ENCODE measurements at places on chromosomes 4 and X.

GRCh38 chr4:113028074-113028473 is 21.4 kb upstream of the ANK2 start:
- DNase-seq = no peak

GRCh38 chrX:48935301-48935670 is 16.5 kb upstream of the PIM2 start:
- DNase-seq = no peak

- DNase-seq = no peak
Observed at GRCh38 chr4:3462321-3462789, 751 bp upstream of the DOK7 start.

GRCh38 chr4:166422475-166422874 is 549.4 kb downstream of the TLL1 start:
- DNase-seq = no peak

DNA sequence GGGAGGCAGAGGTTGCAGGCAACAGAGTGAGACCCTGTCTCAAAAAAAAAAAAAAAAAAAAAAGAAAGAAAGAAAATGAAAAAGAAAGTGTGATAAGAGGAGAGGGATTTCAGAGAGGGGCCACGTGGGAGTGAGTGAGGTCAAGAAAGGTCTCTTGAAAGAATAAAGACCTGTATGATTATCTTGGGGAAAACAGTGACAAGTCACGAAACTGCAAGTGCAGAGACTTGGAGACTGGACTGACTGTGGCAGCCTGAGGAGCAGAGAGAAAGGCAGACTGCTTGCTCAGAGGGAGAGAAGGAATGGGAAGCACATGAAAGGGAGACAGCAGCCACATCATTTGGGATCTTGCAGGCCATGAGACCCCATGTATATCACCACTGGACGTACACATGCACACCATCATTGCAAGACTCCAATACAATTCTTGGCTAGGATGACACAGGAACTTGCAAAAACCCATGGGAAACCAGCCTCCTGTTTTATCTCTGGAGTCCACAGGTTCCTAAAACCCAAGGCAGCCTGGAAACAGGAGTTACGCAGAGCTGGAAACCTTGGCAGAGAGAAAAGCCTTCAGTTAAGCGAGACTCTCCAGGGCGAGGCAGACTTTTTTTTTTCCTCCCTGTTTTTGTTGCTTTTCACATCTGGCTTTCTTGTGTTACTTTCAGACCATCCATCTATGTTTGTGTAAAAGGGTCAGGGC is 207.0 kb upstream of the TBL1X start:
- DNase-seq = no peak

GRCh38 chrX:125782184-125782583 is 383.9 kb downstream of the DCAF12L2 start:
- no peak for DNase-seq
